ENCODE measurements at places on chromosomes 6 and 20.

- no peaks in the 10 kb centered on the region for H3K36me3 ChIP-seq
- DNase-seq, result no peak
- H3K27me3 ChIP-seq, result no peaks in the 10 kb centered on the region
Observed at GRCh38 chr20:23008667-23009066, 26.4 kb upstream of the SSTR4 start.

- no peak overlapping the region for H3K27ac ChIP-seq
- H3K4me1 ChIP-seq, result peaks cover 17% of the 10 kb centered on the region
- DNase-seq, result no peak
- peaks cover 2% of the 10 kb centered on the region for H3K27me3 ChIP-seq
- H3K4me3 ChIP-seq, result peak overlapping the region; percentile 44
Observed at GRCh38 chr6:146422789-146423375, 120.8 kb upstream of the RAB32 start.

DNA sequence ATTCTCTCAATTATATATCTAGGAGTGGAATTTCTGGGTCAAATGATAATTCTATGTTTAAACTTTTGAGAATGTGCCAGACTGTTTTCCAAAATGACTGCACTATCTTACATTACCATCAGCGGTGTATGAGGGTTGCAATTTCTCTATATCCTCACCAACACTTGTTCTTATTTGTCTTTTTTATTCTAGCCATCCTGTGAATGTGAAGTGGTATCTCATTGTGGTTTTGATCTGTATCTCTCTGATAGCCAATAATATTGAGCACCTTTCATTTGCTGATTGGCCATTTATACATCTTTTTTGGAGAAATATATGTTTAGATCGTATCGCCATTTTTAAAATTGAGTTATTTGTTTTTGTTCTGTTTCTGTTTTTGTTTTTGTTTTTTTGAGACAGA is 32.3 kb downstream of the C20orf203 start:
- H3K36me3 ChIP-seq, result no peaks in the 10 kb centered on the region
- no peak overlapping the region for H3K4me3 ChIP-seq
- H3K27me3 ChIP-seq, result peaks cover 3% of the 10 kb centered on the region
- no peak overlapping the region for H3K27ac ChIP-seq
- H3K4me1 ChIP-seq, result no peaks in the 10 kb centered on the region

DNA sequence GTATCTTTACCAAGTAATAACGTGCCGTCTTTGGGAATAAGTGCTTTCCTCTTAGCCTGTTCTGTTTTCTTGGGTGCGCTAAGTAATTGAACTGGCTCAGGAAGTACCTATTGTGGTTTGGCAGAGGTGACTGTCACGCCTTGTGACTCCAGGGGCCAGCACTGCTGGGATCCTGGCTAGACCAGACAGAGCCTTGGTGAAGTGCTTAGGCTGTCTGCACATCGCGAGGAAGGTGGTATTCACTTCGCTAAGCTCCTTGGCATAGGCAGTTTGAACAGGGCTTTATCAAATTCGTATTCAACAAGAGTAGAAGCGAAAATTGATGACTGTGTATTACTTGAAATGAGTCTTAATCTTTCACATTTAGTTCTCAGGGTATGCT is 17.6 kb downstream of the PRDM1 start:
- H3K27me3 ChIP-seq, result peaks cover 19% of the 10 kb centered on the region
- peak overlapping the region; percentile 94 for H3K4me3 ChIP-seq
- peak overlapping the region; percentile 99 for H3K27ac ChIP-seq

- peak overlapping the region; percentile 100 for H3K4me3 ChIP-seq
- DNase-seq, result no peak
- peaks cover 81% of the 10 kb centered on the region for H3K4me1 ChIP-seq
- H3K36me3 ChIP-seq, result no peaks in the 10 kb centered on the region
- H3K27ac ChIP-seq, result peak overlapping the region; percentile 57
Observed at GRCh38 chr6:87697581-87698546, 4.2 kb downstream of the AKIRIN2 start.

All from immature natural killer cell (primary cell).